ENCODE measurements at places on chromosomes 13 and 19.

DNA sequence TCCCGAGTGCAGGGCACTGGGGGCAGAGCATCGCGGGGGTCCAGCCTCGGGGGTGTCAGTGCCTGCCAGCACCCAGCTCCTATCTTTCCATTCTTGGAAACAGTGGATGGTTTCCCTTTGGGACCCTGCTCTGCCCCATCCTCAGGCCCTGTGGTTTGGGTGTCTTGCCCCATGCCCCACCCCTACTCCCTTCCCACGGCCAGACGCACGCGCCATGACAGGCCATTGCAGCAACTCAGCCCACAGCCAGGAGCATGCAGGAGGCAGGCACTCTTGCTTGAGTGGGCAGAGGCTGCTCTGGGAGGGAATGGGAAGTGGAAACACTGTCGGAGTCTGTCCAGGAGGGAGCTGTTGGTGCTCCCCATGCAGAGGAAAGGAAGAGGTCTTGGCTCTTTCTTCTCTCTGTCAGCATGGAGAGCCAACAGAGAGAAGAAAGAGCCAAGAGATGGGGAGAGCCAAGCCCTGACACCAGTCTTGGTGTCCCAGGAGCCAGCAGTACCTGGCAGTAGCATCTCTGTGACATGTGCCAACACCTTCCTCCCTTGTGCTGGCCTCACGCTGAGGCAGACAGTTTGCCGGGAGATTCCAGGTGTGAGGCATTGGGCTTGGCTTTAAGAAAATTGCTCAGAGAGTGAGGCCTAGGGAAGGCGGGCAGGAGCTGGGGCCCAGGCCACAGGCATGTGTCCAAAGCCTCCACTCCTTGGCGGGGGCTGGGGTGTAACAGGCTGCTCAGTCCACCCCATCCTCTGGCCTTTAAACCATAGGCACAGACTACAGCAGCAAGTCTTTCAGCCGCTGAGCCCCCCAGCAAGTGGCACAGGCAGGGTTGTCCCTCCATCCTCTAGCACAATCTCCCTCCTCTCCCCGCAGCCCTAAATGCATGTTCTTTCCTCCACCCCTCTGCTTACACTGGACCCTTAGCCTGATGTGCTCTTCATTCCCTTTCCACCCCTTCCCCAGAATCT lies 86.7 kb upstream of the UQCRFS1 start:
- no peak for DNase-seq

DNA sequence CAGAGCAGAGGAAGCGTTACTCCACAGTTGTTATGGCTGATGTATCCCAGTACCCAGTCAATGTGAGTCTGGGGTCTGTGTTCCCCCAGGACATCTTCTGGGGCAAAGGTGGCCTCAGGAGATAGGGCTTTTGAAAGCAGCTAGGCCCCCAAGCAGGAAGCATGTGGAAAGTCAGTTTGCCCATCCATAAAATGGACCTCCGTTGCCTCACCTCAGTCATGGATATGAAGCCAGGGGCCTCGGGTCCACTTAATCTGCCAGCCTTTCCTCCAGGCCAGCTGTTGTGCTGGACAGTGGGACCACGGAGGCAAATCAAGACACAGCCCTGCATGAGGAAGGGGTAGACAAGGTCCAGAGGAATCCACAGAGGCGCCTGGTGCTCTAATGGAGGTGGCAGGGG lies 3.3 kb downstream of the EPS8L1 start:
- no peak for DNase-seq

DNA sequence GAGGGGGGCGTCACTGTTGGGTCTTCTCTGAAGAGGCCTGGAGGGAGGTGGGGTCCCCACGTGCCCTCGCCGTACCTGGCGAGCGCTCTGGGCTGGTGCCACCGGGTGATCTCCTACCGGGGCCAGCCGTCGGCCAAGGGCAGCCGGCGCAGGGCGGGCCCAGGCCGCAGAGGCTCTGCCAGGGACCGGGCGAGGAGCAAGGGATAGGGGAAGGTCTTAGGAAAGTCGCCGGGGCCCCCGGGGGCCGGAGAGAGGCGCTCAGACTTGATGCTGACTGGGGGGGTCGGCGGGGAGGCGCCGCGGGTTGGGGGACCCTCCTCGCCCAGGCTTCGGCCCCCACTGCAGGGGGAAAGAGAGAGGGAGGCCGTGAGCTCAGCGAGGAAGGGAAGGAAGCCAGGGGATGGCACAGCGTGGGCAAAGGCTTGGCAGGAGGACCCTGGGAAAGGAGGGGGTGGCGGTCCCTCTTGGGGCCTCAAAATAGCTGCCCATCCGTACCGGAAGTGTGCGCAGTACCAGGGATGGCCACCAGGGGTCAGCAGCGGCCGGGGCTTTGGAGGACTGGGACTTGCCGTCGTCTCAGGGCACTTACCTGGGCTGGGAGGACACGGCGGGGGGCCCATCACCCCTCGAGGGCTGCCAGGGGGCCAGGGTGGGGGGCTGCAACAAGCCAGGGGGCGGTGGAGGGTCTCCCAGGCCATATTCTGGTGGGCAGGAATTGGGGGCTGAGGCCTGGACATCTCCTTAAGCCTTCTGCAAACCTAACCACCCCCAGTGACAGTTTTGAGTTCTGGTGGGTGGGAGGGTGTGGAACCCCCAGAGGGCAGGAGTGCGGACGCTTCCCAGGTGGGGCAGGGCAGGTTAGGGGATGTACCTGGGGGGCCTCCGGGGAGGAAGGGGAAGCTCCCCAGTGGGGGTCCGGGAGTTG lies 7.7 kb upstream of the TMEM161A start:
- peak; percentile 63 for DNase-seq

DNA sequence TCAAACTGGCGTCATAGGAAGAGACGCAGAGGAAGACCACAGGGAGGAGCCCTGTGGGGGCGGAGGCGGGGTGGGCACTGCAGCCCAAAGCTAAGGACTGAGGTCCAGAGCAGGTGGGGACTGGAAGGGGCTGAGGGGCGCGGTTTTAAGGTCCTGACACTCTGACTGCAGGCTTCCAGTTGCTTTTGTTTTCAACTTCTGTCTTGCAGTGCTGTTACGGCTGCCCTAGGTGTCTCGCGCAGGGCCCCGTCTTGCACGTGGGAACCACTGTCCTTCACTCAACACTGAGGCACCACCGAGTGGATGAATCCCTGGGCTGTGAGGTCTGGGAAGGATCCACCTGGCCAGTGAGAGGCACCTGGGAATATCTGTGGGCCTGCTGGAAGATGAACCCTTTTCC lies 76.0 kb downstream of the TEX29 start:
- no peak for DNase-seq

DNA sequence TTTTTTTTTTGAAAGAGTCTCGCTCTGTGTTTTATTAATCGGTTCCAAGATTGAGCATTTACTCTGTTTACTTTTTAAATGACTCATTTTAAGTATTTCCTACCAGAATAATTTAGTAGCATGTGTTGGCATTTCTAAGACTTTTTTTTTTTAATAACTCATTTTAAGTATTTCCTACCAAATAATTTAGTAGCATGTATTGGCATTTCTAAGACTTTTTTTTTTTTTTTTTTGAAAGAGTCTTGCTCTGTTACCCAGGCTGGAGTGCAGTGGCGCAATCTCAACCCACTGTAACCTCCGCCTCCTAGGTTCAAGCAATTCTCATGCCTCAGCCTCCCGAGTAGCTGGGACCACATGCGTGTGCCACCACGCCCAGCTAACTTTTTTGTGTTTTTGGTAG lies 13.1 kb downstream of the SETDB2 start:
- no peak for DNase-seq

- no peak for DNase-seq
These were observed 521.3 kb downstream of the UQCRFS1 start for GRCh38 chr19:28691683-28692082.

Data from NCI-H524 (cell line).